Activated CD4-positive, alpha-beta T cell treated with anti-CD3 and anti-CD28 coated beads, Interleukin-2, amount 10 ng/mL, durations not matched to agents 24 days and 14 days (primary cell): ENCODE measurements at places on chromosomes 4 and X.

DNA sequence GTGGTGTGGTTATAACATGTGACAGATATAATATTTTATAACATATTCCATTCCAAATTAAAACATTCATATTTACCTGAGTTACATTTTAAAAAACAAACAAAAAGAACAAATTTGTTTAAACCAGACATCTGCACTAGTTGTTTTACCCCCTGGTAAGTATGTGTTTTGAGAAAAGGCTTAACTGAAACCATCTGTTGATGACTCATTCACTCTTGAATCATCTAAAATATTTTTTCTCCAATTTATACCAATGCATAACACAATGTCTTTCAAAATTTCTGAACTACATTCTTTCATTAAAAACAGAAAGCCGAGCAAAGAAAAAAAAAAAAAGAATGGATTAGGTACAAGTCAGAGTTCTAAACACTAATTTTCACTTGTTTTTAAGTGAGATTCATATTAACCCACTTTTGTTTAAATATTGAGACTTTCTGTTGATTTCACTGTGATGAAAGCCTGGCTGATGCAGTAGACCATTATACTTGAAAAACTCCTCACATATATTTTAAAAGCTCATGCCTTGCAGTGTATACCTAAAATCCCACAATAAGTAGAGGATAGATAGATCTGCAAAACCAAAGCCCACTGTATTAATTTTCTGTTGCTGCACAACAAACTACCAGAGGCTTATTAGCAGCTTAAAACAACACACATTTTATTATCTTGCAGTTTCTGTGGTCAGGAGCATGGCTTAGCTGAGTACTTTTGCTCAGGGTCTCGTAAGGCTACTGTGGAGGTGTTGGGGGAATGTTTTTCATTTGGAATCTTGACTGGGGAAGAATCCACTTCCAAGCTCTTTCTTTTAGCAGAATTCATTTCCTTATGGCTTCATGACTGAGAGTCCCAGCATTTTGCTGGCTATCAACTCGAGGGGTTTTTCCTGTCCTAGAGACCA is 221.5 kb downstream of the PCDH18 start:
- no peak for DNase-seq

DNA sequence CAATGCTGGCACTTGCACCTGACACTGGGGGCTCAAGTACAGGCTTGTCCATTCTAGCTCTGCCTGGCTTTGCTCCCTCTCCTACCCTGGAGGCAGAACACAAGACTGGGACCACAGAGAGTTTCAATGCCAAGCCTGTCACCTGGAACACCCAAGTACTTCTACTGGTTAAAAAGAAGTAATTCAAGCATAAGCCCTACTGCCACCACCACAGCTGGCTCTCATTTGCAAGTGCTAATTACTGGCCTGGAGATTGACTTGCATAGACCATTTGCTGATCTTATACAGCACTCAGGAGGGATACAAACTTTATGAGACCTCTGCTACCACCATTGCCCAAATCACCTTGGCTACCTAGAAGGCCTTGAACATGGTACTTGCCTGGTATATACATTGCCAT is 1550.9 kb downstream of the C4orf33 start:
- DNase-seq = no peak

- DNase-seq = no peak
Observed at GRCh38 chr4:136183513-136183912, 1348.8 kb downstream of the PCDH18 start.

- DNase-seq = no peak
Observed at GRCh38 chrX:16745659-16746058, 26.2 kb downstream of the SYAP1 start.

DNA sequence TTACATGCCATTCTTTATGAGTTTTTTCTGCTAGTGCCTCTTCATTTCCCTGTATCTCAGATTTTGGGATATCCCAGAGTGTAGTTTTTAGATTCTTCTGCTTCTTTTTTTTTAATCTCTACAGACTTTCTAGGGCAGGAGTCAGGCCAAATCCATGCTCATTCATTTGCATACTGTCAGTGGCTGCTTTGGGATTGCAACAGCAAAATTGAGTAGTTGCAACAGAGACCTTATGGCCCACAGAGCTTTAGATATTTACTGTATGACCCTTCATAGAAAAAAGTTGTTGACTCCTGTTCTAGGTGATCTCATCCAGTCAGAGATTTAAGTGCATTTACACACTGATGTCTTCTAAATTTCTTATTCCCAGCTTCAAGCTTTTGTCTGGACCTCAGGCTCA is 35.3 kb downstream of the ARFIP1 start:
- DNase-seq = no peak

- DNase-seq = no peak
Observed at GRCh38 chr4:141896687-141897086, 260.3 kb downstream of the IL15 start.

DNA sequence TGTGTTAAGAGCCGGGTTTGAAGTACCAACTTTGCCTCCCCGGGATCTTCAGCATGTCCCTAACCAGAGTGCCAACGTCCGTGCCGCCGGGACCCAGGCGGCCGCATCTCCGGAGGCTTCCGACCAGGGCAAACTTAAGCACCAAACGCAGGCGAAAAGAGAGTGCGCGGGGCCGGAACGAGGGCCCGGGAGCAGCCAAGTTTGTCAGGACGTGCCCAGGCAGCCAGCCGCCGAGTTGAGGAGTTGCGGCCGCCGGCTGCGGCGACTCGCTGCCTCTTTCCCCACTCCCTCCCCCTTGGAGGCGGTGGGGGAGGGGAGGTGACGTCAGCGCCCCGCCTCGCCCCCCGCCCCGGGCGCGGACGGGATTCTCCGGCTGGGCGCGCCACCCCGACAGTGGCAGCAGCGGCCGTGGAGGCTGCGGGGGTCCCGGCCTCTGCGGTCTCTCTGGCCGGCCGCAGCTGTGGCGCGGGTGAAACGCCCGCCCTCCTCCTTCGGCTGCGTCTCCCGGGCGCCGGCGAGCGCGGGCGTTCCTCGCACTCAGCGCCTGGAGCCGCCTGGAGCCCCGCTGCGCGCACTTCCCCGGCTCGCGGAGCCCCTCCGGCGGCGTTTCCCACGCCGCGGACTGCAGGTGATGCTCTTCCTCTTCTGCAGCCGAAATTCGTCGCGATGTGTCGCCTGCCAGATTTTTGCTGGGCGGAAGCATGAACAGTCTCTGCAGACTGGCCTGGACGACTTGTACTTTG is 2.9 kb upstream of the FAT1 start:
- peak; percentile 58 for DNase-seq

- DNase-seq = peak; percentile 77
Observed at GRCh38 chrX:110146521-110146920, 143.6 kb downstream of the TMEM164 start.

DNA sequence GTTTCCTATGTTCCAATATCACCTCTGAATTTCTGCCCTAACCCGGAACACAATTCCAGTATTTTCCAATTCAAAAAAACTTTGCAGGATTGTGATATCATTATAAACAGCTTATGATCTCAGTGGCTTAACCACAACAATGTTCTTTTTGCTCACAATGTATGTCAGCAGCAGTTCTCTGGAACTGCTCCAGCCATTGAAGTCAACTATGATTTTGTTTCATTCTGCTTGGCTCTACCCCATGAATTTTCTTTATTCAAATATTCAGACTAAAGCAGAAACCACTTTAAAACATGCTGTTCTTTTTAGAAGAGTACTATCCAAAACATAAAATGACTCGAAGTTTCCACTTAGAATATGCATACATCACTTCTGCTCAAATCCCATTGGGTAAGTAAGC is 1611.1 kb downstream of the ARAP2 start:
- no peak for DNase-seq

- DNase-seq = peak; percentile 82
Observed at GRCh38 chr4:78644744-78645330, 93.3 kb downstream of the ANXA3 start.

- DNase-seq = no peak
Observed at GRCh38 chr4:139633661-139634060, 32.0 kb upstream of the MGST2 start.

GRCh38 chr4:36043901-36044300 is 200.4 kb downstream of the ARAP2 start:
- DNase-seq = no peak
